ENCODE measurements at places on chromosomes 6 and 20.

DNA sequence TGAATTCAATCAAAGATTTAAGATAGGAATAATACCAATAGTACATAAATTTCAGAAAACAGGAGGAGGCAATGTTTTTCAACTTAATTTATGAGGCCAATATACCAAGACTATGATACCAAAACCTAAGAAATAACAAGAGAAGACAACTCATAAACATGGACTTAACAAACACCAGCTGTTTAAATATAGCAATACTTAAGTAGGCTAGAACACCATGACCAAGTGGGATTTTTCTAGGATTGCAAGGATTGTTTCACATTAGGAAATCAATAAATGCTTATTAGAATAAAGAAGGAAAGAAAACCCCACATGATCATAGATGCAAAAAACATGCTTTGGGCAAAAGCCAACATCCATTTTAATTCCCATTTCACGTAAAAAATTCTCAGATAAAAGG lies 355.1 kb downstream of the EPM2A start:
- no peak for DNase-seq

DNA sequence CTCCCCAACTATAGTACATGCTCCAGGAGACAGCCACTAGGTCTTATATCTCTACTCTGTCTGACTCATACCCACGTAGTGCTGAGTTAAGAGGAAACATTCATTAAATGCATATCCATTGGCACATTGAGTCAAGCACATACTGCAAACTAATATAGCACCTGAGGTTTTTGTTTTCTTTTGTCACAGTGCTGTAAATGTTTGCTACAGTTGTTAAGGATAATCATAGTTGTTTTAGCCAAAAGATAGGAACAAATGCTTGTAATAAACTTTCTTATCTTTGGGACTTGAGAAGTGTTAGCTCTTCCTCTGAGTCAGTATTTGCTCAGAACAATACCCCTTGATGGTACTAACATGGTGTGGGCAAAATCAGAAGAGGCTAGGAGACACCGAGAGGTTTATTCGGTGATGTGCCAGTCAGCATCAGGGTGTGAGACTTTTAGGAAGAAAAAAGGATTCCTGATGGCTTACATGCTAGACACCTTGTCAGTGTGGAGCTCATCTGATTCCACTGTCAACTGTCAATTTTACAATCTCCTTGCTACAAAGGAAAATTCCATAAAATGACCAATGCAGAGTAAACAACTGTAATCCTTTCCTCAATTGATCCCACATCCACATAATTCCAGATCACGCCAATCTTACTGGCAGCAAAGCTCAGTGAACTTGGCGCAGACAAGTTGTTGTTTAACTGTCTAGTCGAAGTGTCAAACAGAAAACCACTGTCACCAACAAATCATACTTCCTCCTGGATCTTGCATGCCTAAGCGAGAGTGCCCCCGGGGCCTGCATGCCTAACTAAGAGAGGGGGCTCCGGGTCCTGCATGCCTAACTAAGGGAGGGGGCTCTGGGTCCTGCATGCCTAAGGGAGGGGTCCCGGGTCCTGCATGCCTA lies 36.1 kb downstream of the ELOVL2 start:
- DNase-seq: peak; percentile 84

- no peak for DNase-seq
Observed at GRCh38 chr6:71725126-71725470, 161.3 kb upstream of the RIMS1 start.

- DNase-seq: no peak
Observed at GRCh38 chr6:50842861-50843384, 24.3 kb downstream of the TFAP2B start.

- no peak for DNase-seq
Observed at GRCh38 chr6:133288662-133289061, 47.5 kb downstream of the EYA4 start.

- no peak for DNase-seq
Observed at GRCh38 chr6:42212442-42212841, 5.2 kb downstream of the MRPS10 start.

- no peak for DNase-seq
Observed at GRCh38 chr6:157163434-157164159, 159.7 kb downstream of the TMEM242 start.

DNA sequence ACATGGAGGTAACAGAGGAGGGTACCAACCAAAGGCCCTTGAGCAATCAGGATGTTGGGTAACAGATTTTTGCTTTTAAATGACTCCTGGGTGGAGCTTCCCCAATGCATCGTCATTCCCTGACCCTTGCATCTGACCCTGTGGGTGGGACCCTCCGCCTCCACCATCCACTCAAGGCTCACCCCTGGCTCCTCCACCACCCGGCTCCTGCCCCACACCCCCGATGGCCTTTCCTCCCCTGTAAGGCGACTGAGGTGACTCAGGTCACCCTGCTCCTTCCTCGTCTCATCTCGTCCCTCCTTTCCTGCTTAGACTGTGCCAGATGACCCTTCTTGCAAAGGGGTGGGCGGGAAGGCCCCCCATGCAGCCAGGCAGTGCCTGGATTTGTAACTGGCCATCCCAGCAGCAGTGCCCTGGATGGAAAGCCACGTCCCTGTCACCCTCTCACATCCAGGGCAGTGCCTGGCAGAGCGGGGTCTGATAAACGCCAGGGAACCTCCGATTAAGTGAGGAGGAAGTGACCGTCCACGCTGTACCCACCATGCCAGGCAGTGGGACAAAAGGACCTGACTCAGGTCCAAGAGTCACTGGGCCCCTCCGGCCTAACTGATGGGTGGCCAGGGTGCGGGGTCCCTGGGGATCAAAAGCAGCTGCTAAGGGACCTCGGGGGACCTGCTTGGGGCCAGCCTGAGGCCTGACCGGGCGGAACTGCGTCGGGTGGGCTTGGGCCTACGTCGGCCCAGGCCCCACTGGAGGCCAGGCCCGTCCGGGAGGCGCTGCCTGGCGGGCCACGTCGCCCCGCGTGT lies 624 bp upstream of the NPEPL1 start:
- DNase-seq: no peak

GRCh38 chr20:6767126-6767535 lies 355 bp upstream of the BMP2 start:
- DNase-seq: no peak

DNA sequence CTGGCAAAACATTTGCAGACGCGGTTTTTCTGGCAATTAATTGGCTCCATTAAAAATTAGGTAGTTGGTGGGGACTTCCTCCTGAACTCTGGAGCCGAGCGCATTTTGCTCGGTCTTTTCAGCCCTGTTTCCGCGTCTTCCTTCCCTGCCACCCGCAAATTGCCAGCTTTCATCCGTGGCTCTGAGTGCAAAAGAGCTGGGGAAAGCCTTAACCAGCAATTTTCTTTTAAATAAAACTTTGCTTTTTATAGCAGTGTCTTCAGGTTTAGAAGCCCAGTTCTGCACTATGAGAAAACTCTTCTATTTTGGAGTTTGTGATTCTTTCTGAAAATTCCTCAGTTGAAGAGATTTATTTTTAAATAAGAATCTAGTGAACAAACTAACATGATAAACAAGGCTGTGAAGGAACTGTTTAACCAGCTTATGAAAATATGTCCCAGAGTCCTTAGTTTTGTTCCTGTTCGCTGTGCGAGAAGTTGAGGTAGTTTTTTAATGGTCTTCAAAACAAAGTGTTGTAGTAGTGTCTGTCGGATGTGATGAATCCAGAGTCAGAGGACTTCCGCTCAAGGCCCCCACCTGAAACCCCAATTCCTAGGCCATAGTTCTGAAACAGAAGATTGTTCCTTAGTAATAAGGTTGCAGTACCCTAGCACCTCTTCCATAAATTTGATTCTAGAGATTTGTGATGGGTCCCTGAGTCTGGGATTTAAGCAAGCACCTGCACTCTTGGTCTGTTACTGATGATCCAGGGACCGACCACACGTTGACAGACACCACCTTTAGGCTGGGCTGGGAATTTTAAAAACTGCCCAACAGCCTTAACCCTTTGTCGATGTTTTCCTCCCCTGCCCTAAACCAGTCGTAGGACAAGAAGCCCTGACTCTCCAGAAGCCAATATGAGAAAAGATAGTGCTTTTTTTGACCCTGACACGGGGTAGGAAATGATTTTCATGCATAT lies 950 bp downstream of the KCTD20 start:
- peak; percentile 48 for DNase-seq

- DNase-seq: no peak
Observed at GRCh38 chr6:126198631-126199030, 141.3 kb upstream of the CENPW start.

GRCh38 chr20:45878076-45878761 lies 2.8 kb upstream of the ZSWIM1 start:
- DNase-seq: no peak

- DNase-seq: no peak
Observed at GRCh38 chr6:150167479-150167873, 24.6 kb downstream of the PPP1R14C start.

GRCh38 chr6:145816392-145816791 lies 1.8 kb upstream of the FBXO30 start:
- DNase-seq: no peak

DNA sequence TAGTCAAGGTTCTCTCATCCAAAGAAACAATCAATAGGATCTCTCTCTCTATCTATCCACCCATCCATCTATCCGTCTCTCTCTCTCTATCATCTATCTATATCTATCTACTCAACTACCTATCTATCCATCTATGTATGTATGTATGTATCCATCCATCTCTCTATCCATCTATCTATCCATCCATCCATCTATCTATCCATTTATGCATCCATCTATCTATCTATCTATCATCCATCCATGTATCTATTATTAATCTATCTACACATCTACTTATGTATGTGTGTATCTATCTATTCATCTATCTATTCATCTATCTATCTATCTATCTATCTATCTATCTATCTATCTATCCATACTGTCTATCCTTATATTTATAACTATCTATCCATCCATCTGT lies 99.3 kb downstream of the FNDC1 start:
- DNase-seq: no peak

DNA sequence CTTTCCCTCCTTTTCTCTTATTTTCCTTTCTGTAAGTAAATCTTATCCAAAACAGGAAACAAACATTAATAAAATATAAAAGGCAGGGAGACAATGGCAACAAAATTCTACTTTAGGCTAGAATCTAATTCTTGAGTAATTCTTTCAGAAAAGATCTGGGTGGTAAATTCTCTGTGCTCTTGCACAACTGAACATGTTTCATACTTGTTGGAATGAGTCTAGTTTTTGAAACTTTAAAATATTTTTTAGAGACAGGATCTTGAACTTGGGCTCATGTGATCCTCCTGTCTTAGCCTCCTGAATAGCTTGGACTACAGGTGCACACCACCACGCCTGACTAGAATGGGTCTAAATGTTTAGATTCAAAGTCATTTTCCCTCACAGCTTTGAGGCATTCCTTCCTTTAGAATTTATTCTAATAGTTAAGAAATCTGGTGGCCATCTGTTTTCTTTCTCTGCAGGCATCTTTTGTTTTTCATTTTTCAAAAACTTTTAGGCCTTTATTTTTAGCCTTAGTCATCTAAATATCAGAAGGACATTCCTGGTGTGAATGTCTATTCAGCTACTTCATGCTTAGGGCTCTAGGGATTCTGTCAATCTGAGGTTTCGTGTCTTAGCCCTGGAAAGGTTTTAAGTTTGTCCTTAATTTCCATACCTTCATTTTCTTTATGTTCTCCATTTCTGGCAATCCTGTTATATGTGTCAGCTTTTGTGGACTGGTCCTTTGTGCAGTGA lies 76.5 kb downstream of the CDKAL1 start:
- no peak for DNase-seq

- no peak for DNase-seq
Observed at GRCh38 chr20:56504373-56505005, 20.1 kb upstream of the FAM209A start.

DNA sequence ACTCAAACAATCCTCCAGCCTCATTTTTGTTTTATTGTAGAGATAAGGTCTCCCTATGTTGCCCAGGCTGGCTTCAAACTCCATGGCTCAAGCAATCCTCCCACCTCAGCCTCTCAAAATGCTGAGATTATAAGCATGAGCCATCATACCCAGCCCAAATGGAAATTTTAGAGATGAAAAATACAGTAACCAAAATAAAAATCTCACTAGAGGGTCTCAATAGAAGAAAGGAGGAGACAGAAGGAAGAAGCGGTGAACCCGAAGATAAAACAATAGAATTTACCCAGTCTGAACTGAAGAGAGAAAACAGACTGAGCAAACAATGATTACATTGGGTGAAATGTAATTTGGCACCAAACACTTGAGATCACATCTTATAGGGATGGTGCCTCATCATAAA lies 16.7 kb upstream of the OLIG3 start:
- no peak for DNase-seq

DNA sequence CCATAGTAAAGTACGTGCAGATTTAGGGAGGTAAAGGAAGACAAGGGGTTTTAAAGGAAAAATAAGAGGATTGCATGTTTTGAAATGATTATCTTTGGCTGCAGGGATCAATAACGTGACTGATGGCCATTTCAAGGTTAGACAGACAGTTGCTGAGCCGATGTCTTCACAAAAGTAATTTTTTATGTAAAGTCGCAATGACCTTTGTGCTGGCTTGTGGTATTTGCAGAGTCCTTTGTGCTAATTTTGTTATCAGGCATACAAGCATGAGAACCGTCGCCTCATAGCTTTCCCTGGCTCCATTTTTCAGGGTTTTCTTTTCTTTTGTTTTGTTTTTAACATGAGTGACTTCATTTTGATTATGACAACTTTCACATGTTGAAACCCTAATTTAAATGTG lies 605.7 kb upstream of the GJE1 start:
- no peak for DNase-seq

GRCh38 chr6:77290798-77291197 lies 172.5 kb downstream of the HTR1B start:
- DNase-seq: peak; percentile 3

DNA sequence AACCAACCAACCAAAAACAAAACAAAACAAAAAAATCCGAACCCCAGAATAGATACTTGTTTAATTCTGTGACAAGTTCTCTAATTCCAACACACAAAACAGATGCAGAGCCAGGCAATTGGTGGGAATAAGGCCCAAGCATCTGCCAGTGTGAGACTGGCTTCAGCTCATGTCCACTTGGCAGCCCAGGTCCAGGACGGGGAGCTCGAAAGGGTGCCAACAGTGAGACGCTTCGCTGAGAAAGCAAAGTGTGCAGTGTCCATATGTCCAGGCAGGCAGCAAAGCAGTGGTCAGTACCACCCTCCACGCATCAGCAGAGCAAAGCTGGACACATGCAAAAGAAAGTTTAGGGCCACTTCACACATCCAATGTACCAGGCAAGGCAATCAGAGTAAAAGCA lies 102.9 kb downstream of the RALGAPA2 start:
- no peak for DNase-seq

DNA sequence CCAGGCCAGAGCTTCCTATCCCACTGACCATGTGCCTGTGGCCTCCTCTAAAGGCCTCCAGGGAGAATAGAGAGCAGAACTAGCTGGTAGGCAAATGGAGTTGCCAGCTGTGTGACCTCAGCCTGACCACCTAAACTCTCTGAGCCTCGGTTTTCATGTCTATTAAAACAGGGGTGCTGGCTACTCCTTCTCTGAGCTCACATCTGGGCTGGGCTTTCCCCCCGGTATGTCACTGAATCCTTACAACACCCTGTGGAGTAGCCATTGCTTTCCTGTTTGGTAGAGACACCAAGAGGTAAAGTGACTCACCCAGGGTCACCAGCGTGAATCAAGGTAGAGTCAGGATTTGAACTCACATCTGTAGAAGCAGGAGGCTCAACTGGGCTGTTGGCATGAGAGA lies 132.1 kb downstream of the JPH2 start:
- DNase-seq: no peak

- DNase-seq: no peak
Observed at GRCh38 chr6:38352636-38353035, 287.1 kb downstream of the BTBD9 start.
